ENCODE measurements at places on chromosomes 4 and X.

DNA sequence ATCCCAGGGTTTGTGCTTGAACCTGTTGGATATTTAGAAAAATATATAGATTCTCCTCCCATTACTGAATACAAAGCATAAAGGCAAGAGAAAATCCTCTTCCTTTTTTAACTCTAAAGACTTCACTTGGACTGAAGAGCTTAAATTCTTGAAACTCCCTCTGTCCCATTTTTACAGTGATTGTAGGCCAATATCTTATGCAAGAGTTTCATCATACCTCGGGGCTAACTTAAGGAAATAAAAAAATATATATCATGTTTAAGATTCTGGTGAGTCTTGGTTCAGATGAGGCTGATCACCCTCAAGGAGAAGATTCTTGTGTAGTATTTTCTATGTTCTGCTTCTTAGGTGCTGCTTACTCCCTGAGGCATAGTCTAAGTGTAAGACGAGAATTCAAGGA lies 1449.6 kb downstream of the C4orf33 start:
- DNase-seq = no peak

DNA sequence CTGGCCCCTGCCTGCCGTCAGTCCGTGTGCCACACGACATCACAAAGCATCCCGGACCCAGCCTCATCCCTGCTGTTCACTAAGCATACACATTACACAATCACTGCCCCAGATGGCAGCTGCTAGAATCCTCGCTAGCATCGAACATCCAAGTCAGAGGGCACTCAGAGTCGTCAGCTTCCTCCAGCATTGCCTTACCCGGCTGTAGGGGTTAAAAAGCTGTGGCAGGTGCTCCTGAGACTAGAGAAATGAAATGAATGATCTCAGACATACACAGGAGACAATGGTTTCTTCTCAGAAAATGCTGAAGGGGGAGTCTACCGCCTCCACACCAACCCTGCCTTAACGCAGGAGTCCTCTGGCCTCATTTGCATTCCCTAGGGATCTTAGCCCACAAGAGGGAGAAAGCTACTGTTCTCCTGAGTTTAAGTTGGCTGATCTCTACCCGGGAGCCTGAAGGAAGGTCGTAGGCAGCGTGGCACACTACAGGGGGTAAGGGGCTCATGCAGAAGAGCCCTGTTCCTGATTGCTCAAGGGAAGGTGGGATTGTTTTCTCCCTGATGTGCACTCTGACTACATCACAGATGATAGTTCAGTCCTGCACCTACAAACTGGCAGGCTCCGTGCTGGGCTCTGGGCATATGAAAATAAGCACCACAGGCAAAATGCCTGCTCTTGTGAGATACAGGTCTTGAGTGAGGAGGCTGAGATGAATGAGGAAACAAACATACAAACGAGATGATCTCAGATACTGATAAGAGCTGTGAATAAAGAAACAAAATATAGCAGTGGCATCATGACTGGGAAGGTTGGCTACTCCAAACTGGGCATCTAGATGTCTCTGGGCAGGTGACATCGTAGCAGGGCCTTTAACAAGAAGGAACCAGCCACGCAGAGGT lies 2.6 kb upstream of the KIAA0232 start:
- DNase-seq = no peak

DNA sequence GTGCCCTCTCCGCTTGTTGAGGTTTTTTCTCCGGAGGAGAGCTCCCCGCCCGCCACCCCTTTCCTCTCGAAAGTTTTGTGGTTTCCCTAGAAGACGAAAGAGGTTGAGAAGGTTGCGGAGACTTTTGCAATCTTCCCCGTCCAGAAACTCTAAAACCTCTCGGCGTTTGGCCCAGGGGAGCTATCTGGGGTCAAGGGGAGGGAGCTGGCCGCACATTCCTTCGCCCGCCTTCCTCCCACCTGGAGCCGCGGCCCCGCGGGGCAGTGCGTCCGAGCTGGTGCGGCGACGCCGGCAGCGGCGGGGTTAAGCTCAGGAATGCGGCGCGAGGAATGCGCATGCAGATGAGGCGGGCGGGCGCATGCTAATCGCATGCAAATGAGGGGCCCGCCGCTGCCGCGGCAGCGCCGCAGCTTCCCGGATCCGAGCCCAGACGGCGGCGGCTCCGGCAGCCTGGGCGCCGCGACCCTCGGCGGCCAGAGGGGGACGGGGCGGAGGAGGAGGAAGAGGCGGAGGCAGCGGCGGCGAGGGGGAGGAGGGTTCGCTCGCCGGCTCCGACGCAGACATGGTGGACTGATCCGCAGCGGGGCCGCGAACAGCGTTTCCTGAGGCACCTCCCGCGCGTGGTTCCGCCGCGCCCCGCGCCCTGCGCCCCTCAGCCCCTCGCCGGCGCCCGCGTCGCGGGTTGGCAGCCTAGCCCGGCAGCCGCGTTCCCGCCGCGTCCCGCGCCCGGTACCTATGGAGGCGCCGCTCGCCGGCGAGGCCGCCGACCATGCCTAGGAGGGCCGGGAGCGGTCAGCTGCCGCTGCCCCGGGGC lies at the start of gene WWC2:
Gene WWC2 (plus strand): TSS at position 535 of the 814 bp plus-strand sequence. CDS start 235 bp downstream, at position 770.
- no peak for DNase-seq

- no peak for DNase-seq
Observed at GRCh38 chrX:115559672-115560071, 1.3 kb upstream of the PLS3 start.

DNA sequence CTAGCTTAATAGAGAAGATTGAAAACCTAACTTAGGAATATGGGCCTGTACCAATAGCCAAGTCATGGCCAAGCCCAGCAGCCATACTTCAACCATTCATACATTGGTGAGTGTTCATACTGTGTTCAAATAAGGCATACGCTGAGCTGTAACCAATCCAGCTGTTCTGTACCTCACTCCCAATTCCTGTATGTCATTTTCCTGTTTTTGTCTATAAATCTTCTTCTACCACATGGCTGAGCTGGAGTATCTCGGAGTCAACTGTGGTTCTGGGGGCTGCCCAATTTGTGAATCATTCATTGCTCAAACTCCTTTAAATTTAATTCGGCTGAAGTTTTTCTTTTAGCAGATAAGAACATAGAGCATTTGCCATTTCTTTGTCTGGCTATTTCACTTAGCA lies 195.3 kb upstream of the ANKRD50 start:
- no peak for DNase-seq

GRCh38 chr4:184548648-184549341 lies 74.4 kb upstream of the IRF2 start:
- no peak for DNase-seq

- no peak for DNase-seq
Observed at GRCh38 chrX:36019125-36019524, 99.6 kb downstream of the CFAP47 start.

- no peak for DNase-seq
Observed at GRCh38 chr4:41280010-41280409, 23.3 kb downstream of the UCHL1 start.

DNA sequence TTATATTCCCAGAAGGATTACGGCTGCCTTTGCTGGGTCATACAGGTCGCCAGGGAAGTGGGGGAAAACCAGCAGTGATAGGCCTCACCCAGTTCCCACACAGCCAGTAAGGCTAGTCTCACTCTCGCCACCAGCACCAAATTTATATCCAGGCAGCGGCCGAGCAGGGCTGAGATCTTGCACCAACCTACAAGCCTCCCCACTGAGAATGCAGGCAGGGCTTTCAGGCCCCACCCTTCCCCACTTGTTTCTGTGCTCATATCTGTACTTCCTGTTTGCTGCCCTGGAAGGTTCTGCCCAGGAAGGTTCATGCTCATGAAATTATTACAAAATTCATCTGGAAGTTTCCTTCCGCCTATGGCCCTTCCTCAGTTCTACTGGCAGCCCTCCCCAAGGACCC lies 179.7 kb downstream of the STIM2 start:
- no peak for DNase-seq

GRCh38 chrX:103846386-103846785 lies 14.3 kb upstream of the RAB9B start:
- DNase-seq = no peak

DNA sequence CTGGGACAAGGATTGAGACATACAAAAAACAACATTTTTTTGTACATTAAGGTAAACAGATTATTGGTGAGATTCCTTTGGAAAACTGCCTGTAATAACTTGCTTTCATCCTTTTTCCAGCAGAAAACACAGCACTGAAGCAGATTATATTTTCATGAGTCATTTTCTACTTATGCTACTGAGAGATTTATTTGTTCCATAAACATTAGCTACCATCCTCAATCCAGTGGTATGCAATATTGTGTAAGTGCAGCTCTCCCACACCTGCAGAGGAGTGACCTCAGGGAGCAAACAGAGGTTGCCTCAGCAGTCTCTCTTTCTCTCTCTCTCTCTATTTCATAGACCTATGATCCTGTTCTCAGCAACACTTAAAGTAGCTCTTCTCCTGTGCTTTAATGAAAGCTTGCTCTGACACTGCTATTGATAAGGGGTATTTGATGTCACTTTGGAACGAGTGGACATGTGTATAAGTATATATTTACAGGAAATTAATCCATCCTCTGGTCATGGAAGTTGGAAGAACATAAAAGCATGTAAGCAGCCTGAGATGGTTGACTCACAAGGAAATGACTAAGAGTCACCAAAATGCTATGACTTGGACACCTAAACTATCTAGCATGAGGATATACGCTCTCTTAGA lies 163.7 kb upstream of the SPANXC start:
- no peak for DNase-seq
